Smooth muscle cell of the umbilical artery (primary cell): ENCODE measurements at places on chromosomes 7 and 10. TPM values are rescaled to one million over a fixed set of nuclear protein-coding genes. Genes with fewer than 3 reads are reported as not detected.

ANTXRL gene
- total RNA-seq = not detected in 2 replicates

SAMD8 gene
- 49.0 and 49.2 TPM in 2 replicates for total RNA-seq

PRSS37 gene
- total RNA-seq = not detected in 2 replicates

HOXA11 gene
- 13.2 and 13.4 TPM in 2 replicates for total RNA-seq
